Fibroblast of skin of right biceps (primary cell): ENCODE measurements at places on chromosomes 5 and 9.

GRCh38 chr5:68140763-68141162 is 74.8 kb upstream of the PIK3R1 start:
- DNase-seq: no peak

GRCh38 chr9:16870596-16871335 is at the start of gene BNC2:
TSS of gene BNC2 (minus strand) at chr9:16870670. CDS start at chr9:16870648, 22 bp downstream.
- DNase-seq: peak; percentile 75

- peak; percentile 48 for DNase-seq
Observed at GRCh38 chr9:70405808-70406433, 8.5 kb downstream of the KLF9 start.

DNA sequence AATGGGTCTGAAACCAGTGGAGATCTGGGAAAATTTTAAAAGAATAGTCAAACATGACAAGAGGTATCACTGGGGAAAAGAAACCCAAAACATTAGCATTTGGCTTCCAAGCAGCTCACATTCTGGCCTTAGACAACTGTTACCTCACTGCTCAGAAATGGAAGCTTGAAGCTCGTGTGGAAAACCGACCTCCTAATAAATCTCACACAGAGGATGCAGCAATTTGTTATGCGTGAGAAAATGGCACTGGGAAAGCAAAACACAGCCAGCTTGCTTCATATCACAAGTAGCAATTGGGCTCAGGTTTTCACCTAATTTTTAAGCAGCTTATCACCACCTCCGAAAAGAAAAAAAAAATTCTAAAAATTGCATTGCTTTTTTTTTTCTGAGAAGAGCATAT is 103.3 kb upstream of the TAS2R1 start:
- no peak for DNase-seq

GRCh38 chr5:14148890-14149671 is 5.9 kb downstream of the TRIO start:
- no peak for DNase-seq

DNA sequence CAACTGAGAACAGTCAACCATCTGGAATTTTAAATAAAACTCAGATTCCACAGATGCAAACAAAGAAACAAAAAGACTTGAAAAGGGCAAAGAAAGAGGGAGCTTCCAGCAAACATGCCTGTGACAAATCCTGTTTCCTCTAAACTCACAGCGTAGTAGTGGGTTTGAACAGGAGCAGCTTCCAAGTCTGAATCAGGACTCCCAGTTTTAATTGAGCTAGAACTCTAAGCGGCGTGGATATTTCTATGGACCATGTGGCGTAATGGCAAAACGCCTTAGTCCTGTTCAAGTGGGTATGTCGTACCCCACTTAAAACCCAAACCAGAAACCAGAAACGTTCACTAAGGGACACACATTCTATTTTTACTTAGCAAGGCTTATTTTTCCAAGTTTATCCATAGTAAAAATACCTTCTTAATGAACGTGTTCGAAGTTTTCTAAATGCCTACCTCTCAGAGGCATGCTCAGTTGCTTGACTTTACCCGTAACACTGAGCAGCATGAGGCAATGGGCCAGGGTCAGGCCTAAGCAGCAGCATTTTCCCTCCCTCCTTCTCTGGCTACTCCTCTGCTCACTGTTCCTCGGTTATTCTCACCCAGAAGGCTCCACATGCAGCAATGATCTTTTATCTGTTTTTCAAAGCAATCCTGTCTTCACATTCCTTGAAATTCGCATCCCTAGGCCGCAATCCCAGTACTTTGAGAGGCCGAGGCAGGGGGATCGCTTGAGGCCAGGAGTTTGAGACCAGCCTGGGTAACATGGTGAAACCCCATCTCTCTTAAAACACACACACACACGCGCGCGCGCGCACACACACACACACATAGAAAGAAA is 77.9 kb downstream of the FNBP1 start:
- peak; percentile 79 for DNase-seq
